ENCODE measurements at places on chromosomes 5 and 9. TPM values are rescaled to one million over a fixed set of nuclear protein-coding genes. Genes with fewer than 3 reads are reported as not detected.

GRCh38 chr5:169805527-169805934 lies 168.5 kb downstream of the DOCK2 start:
- DNase-seq = no peak

- no peak for DNase-seq
These were observed 254.6 kb downstream of the AOPEP start for GRCh38 chr9:94980947-94981722.

DNA sequence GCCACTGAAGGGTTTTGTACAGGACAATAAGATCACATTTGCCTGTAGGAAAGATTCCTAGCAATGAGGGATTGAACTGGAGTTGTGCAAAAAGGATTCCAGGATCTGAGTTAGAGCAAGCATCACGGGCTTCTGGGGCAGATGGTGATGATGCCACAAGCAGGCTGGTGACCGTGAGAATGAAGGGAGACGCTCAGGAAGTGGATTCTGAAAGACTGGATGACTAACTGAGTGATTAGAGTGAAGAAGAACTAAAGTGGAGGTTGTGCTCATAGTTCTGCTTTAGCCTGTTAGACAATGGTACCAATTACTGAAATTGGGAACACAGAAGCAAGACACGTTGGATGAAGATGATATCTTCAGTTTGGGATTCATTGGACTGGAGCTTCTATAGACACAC lies 168.2 kb downstream of the CD180 start:
- DNase-seq = no peak

GRCh38 chr9:20479419-20480155 lies 142.7 kb downstream of the MLLT3 start:
- no peak for DNase-seq

DNA sequence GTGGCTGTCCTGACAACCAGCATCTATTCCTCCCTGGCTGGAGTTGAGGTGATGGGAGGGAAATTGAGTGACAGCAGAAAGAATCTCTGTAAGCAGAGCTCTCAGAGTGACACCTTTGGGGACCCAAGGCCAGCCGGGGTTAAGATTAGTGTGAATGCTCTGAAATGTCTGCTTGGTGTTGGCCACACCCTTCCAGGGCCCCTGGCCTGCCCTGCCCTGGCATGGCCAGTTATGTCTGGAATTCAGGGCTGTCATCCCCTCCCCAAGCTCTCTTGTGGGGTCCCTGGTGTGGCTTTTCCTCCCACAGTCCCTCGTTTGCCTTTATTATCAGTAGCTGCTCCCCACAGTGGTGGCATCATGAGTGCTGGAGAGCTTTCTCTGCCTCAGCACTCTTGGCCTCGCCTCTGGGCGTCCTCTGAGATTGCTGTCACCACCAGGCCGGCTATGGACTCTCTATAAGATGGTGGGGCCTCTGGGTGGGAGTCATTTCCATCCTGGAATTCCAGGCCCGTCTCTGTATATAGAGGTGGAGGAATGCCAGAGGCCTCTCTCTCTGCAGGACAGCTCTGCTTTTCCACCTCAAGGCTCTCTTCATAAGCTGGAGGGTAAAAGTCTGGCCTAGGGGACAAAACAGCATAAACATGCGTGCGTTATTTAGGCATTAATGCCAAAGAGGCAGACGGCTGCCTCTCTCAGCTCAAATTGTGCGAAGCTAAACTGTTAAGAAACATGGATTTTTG lies 3.6 kb downstream of the TMEM252 start:
- DNase-seq = no peak

DNA sequence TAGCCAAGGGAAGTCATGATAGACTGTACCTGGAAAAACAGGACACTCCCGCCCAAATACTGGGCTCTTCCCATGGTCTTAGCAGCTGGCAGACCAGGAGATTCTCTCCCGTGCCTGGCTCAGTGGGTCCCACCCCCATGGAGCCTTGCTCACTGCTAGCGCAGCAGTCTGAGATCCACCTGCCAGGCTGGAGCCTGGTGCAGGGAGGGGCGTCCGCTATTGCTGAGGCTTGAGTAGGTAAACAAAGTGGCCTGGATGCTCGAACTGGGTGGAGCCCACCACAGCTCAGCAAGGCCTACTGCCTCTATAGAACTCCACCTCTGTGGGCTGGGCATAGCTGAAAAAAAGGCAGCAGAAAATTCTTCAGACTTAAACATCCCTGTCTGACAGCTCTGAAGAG lies 10.1 kb upstream of the THG1L start:
- DNase-seq = no peak

GRCh38 chr9:90640361-90640760 lies 2.3 kb downstream of the DIRAS2 start:
- DNase-seq = no peak

GRCh38 chr5:126939887-126940286 lies 90.5 kb downstream of the MARCHF3 start:
- DNase-seq = no peak

DNA sequence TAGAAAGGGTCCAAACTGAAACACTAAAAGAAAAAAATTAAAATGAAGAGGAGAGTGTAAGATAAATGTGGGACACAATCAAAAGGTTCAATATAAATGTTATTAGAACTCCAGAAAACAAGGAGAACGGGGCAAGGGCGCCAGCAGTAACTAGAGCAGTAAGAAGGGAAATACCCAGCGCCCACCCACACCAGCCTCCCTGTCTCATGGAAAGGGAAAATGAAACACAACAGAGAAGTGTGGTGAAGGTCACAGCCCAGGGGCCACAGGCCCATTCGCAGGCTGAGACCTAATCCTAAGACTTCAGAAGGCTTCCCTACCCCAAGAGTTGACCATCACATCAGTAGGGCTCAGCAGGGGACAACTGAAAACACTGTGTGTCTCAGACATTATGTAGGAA lies 45.8 kb upstream of the CLK4 start:
- DNase-seq = no peak

DNA sequence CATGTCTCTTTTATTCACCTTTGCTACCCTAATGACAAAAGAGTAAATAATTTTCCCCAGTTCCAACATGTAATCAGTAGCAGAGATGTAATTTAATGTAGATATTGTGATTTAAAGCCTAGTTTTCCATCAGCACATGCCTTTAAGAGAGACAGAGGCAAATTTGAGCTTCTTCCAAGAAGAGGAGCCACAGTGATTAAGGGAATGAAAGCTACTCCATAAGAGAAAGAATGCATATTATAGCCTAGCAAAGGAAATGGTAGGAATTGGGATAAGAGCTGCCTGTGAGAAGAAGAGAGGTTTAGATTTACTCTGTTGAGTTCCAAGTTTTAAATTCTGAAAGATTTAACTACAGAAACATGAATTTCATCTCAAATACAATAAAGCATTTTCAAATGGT lies 591.0 kb upstream of the DMAC1 start:
- no peak for DNase-seq

DNA sequence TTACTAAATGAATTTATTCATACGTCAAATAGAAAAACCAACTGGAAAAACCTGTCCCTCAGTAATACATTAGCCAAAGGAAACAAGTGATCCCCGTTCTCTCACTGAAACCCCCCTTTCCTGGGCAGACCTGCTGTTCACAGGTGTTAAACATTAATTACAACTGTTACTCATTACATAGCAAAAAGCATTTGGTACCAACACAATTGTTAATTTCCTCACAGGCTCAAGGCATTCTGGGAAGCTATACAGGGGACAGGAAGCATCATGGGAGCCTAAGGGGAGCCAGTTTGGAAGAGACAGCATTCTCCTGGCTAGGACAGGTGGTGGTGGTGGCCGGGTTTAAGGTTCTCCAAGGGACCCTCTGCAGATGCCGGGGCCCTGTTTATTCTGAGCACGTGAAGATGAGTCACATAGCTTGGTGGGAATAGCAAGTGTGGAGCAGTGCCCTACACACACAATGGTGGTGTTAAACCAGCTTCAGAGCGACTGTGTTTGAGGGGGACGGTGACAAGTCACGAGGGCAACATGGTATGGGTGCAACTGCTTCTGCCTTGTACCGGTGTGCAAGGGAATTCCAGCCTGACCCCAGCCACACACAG lies 62.6 kb upstream of the SLC25A51 start:
- no peak for DNase-seq

DNA sequence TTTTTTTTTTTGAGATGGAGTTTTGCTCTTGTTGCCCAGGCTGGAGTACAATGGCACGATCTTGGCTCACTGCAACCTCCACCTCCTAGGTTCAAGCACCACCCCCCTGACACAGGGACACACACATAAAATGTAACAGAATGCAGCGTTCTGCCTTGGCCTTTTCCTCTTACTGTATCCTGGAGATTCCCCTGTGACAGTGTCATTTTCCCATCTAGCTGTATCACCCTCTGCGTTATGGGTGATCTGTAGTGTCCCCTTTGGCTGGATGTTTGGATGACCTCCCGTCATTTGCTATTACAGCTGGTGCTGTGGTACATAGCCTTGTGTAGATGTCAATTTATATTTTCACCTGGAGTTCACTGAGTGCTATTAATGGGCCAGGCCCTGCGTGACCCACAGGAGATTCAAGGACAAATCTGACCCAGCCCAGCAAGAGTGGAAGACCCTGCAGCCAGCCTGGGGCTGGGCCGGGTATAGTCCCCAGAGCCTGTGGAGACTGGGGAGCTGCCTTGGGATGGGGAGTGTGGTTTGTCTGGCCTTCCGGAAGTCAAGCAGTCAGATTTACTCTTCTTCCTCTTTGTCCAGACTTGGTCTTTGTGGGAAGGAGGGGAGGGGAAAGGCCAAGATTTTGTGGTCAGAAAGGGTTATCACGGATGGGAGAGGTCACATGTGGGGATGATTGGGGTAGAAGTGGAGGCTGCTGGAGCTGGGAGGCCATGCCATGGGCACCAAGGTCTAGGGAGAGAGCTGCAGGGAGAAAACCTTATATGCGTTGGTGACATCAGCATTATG lies 43.6 kb downstream of the ERGIC1 start:
- DNase-seq = no peak

The PRR7 gene
- 7.7 TPM for total RNA-seq

The BTNL8 gene
- total RNA-seq = not detected

The OLFM1 gene
- total RNA-seq = not detected

The GABRA6 gene
- not detected for total RNA-seq

The CDKN2A gene
- 0.94 TPM for total RNA-seq

The TMEM232 gene
- 1.4 TPM for total RNA-seq

The DNAH5 gene
- not detected for total RNA-seq

The CSF2 gene
- total RNA-seq = not detected

The CENPP gene
- total RNA-seq = 4.4 TPM

The SLC34A3 gene
- not detected for total RNA-seq

All from naive thymus-derived CD8-positive, alpha-beta T cell (primary cell).